ENCODE measurements at places on chromosomes 4 and X.

GRCh38 chr4:83658806-83659205 is 122.9 kb downstream of the GPAT3 start:
- DNase-seq, result no peak

- DNase-seq, result no peak
These were observed 81.5 kb downstream of the RCHY1 start for GRCh38 chr4:75432683-75433082.

DNA sequence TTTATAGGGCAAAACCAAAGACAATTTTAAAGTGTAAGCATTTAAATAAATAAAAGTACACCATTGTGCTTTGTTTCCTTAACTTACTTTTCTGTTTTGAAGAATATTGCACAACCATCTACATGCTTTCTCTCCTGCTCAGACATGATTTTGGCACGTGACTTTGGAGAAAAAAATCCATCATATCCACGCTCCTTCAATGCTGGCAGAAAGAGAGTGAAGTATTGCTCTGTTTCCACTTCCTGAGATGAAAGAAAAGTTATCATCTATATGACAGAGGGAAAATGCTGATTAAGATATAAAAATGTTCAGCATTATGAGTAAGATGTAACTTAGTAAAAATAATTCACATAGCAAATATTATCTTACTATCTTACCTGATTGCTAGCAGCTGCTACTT is 77.1 kb downstream of the CNOT6L start:
- no peak for DNase-seq

- no peak for DNase-seq
These were observed 804.9 kb downstream of the RAB28 start for GRCh38 chr4:12679217-12679616.

- DNase-seq, result no peak
These were observed 390.7 kb upstream of the ADGRL3 start for GRCh38 chr4:60809486-60809800.
